ENCODE measurements at places on chromosomes 3 and 15. TPM values are rescaled to one million over a fixed set of nuclear protein-coding genes. Genes with fewer than 3 reads are reported as not detected.

GRCh38 chr15:60616147-60616546, 137.2 kb upstream of the ICE2 start:
- no peak for DNase-seq

GRCh38 chr3:126551121-126551838, 7.5 kb downstream of the C3orf22 start:
- DNase-seq, result peak; percentile 8

DNA sequence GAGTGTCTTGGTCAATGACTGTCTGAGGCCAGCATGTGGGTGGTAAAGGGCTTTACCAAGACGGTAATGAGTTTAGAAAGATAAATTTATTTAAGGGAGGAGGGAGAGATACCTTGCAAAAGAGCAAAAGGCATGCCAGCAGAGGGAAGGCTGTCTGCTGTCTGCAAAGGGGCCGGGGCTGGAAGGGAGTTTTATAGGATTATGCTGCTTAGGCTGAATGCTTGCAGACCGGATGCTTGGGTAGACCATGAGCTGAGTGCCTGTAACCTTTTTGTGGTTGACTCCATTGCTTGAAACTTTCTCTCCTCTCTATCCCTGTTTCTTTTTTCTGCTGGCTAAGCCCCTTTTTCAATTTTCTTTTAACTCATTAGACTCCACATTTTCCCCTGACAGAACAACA, 1543.0 kb downstream of the OTOL1 start:
- DNase-seq, result no peak

- no peak for DNase-seq
Observed at GRCh38 chr15:53786401-53786800, 26.9 kb upstream of the WDR72 start.

GRCh38 chr15:92877416-92877815, 22.7 kb upstream of the CHD2 start:
- DNase-seq, result no peak

DNA sequence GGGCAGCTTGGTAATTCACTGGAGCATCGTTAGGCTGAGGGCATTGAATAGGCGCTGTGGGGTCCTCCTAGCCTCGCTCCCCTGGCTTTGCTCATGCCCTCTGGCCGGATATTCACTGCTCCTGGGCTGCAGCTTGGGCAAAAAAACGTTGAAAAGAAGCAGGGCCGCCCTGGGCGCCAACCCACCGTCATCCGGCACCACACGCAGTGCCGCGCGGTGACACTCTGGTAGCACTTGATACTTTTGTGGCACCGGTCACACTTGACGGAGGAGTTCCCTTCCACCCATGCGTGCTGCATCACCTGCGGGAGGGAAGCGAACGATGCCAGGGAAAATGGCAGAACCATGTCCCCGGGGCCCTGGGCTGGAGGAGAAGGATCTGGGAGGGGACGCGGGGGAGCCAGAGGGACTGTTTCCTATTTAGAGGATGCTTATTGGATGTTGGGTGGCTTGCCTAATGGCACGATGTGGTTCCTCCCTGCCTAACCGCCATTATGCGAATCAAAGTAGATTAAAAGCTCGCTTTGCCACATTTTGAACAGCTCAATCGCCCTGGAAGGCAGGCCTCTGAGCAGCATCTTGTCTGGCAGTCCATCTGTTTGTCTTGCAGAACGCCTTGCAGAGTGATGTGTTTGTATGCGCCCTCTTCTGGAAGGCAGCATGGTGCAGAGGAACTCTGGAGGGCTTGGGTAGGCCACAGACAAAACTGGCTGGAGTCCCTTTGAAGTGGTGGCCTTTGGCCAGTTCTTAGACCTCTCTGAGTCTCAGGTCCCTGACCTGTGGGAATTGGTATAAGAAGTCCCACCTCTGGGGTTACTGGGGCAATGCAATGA, 93.2 kb downstream of the DGKG start:
- no peak for DNase-seq

The DUOX2 gene
- total RNA-seq, result not detected

The ISG20 gene
- total RNA-seq, result 215 TPM

DNA sequence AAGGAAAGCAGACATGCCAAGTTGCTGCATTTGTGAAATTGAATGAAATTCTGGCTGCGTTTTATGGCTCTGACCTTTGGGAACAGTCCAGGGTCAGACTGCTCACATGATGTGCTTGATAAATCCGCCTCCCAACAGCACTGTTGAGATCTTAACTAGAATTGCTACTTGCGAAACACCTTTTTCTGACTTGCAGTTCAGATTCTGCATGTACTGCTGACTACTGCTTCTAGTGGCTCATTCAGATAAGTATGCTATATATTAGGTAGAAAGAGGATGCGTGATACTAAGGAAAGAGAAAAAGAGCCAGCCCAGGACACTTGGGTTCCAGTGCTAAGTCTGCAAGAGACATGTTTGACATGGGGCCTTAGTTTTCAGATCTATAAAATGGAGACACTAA, 129.4 kb downstream of the LPP start:
- DNase-seq, result no peak

- no peak for DNase-seq
Observed at GRCh38 chr15:45179221-45179985, 8.4 kb downstream of the SHF start.

The NR1I2 gene
- total RNA-seq, result 0.33 TPM

DNA sequence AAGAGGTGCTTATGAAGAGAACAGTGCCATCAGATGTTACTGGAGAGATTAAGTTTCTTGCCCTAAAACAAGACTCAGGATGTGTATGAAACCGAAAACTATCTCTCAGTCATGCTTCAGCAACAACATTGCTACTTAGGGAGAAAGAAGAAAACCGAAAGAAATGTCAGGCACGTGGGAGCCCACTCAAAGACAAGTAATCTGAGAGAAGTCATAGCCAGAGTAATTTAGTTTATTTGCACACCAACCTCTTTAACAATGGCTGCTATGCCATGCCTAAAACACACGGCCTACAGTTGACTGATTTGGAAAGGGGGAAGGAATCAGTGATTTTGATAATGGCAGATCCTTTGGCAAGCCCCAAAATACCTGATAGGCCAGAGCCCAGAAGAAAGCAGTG, 162.9 kb downstream of the TIGIT start:
- DNase-seq, result no peak

GRCh38 chr3:177589911-177590381, 392.7 kb upstream of the TBL1XR1 start:
- no peak for DNase-seq

GRCh38 chr3:112773864-112774263, 72.8 kb downstream of the CD200R1L start:
- no peak for DNase-seq

The RAD51 gene
- total RNA-seq, result 54.5 TPM

DNA sequence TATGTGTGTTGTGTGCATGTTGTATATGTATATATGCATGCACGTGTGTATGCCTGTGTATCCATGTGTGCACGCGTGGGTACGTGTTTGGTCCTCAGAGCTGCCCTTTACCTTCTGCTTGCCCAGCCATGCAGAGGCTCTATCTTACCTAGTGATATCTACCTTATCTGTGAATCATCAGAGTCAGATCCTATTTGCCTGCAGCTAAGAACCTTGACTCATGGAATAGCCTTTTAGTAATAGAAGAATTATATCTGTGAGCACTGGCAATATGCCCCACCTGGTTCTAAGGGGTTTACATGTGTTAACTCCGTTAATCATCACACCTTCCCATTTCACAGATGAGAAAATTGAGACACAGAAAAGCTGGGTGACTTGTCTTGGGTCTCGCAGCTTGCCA, 11.0 kb downstream of the PGPEP1L start:
- no peak for DNase-seq

DNA sequence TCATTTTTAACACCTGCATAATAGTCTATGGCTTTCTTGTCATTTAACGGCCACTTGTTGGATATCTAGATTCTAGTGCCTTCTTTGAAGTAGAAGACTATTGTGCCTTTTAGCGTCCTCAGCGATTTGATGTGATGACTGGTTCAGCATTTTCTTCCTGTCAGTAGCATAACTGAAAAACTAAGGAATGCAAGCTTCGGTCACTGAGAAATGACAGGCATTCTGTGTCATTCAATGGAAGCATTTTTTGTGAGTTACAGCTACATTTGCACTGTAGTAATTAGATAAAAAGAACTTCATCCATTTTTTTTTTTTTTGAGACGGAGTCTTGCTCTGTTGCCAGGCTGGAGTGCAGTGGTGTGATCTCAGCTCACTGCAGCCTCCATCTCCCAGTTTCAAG, 10.3 kb downstream of the NEK11 start:
- DNase-seq, result no peak

GRCh38 chr3:152076148-152076547, 192.6 kb upstream of the MBNL1 start:
- DNase-seq, result no peak

GRCh38 chr3:170751083-170751898, 118.7 kb downstream of the RPL22L1 start:
- no peak for DNase-seq

GRCh38 chr15:62444104-62445022, 279.3 kb upstream of the C2CD4B start:
- no peak for DNase-seq

- no peak for DNase-seq
Observed at GRCh38 chr3:126064627-126065258, 19.2 kb downstream of the SLC41A3 start.

DNA sequence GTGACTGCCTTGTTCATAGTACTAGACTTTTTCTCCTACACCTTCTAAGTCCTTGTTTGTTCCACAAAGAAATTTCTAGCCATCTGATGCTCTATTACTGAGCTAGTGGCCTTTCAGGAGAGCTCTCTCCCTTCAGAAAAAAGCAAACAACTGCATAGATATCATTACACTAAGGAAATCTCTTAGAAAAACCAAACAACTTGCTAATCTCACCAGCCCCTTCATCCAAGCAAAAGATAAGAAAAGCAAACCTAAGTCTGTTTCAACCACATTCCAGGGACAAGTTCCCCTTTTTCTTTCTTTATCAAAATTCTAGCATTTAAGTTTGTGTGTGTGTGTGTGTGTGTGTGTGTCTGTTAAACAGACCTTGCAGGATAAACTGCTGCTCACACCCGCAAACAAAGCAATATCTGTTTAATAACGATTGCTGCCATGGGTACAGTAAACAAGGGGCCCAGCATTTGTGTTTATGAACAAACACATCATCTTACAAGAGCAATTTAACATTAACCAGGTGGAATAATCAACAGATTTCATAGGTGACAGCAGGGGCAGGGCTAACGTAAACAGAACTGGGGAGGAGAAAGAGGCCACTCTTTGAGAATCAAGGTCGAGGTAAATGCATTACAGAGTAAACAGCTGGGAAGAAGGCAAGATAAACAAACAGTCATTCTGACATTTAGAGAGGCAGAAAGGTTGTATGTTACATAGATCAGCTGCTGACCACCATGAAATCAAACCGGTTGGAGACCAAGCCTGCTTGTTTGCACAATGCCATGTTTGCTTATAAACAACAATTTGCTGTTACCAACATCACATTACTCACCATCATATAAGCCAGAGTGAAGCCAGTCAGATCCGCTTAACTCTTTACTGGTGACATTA, 375.1 kb downstream of the FOXP1 start:
- DNase-seq, result no peak

DNA sequence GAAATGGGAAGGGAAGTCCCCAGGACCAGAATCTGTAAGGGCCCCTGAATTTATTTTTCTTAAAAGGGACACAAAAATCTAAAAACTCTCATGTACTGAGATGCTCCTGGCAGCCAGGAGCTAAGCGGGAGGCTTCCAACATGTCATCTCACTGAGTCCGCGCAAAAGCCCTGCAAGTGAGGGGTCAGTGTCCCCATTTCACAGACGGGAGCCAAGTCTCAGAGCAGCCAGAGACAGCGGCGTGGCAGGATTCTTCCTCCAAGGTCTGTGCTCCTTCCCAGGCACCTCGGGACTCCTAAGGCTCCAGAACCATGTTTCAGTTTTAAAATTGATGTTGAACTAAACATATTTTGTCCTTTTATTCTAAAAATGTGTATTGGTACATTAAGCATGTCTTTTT, 114.8 kb downstream of the ADCY5 start:
- no peak for DNase-seq

- no peak for DNase-seq
Observed at GRCh38 chr3:115336836-115337235, 189.7 kb upstream of the ZBTB20 start.

DNA sequence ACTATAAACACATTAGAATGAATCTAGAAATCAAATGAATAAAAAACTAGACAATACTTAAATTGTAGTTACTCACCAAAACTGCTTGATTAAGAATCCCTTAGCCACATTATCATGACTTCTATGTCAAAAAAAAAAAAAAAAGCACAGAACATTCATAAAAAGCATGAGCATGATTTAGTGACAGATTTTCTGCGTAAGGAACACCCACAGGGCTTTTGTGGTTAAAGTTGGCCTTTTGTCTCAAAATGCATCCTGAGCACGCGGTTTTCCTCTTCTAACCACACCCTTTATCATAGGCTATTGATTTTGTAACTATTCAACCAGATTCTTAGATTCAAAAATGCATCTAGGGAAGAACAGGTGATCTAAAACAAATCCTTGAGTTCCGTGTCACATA, 334.0 kb upstream of the NR2F2 start:
- no peak for DNase-seq

GRCh38 chr15:87707071-87707470, 549.5 kb downstream of the NTRK3 start:
- DNase-seq, result no peak

The CHRM5 gene
- not detected for total RNA-seq

- no peak for DNase-seq
Observed at GRCh38 chr3:31952205-31952604, 28.9 kb downstream of the OSBPL10 start.

Measured in activated naive CD8-positive, alpha-beta T cell treated with anti-CD3 and anti-CD28 coated beads, Interleukin-2, amount 10 ng/mL, durations not matched to agents 7 days and 5 days (primary cell).